Right lobe of liver (tissue), 6 donors: ENCODE measurements at places on chromosomes 7 and 10.
A peak's percentile ranks its signal among the peaks of the same experiment; 100 is the strongest.

DNA sequence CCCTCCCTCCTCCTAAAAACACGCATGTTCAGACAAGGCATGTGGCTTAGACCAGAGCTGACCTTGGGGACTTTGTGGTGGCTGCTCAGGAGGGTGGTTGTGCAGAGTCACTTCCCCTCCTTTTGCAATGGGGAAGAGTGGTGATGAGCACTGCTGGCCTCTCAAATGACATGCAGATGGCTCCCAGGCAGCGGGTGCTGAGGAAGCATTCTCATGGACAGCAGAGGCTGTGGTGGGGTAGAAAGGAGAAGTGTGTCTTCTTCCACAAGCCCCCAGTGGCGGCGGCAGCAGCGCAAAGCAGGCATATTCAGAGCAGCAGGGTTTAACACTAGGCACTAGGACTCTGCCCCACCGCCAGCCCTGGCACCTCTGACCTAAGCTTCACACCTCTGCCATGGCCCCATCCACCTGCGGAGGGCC, 105.9 kb upstream of the ANLN start:
- peak; percentile 68 for DNase-seq

DNA sequence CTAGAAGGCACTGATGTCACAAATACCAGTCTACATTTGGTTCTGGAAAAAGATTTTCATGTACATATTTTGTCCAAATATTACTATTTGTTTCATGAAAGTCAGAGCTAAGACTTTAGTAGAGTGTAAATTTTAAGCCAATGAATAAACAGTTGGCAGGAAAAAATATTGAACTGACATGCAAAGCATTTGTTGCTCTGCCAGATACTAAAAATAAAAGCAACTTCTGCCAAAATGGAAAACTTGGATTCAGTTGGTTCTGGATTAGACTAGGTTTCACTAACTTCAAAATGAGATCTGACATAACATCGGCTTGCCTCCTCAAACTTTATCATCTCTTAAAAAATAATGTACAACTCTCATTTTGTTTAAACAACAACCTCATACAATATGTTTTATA, 34.9 kb downstream of the FAM204A start:
- no peak for DNase-seq

- DNase-seq: no peak
These were observed 40.4 kb downstream of the TMEM270 start for GRCh38 chr7:73901231-73901822.

DNA sequence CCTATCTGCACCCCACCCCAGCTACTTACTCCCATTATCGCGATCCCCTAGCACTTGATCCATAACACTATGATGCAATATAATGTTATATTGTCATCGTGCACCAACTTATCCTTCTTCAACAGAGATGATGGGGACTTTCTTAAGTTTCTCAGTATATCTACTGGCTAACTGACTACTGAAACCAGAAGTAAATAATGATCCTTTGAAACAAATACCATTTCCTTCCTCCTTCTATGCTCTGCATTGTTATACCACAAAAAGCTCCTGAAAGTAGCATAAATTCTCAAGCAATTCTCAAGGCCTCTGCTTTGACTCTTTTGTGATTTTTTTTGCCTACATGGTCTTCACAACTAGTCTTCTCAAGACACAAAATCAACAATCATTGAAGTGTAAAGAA, 68.9 kb downstream of the HTR7 start:
- DNase-seq: no peak

DNA sequence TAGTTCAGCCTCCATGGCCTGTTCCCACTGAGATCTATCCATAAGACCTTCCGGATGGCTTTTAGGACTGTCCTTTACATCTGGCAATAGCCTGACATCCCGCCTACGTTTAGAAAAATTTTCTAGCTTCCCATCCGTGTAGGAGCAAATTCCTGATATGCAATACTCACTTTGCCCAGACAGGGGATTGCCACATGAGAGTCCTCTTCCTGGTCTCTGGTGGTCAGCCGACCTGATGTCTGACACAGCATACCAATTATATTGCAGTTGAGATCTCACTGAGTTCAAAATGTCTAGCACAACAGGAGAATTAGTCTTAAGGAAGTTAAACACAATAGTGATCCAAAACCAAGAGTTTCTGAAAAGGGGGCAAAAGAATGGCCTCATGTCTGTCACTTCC, 9.4 kb upstream of the ETV1 start:
- no peak for DNase-seq

GRCh38 chr7:18352339-18353255, 143.0 kb upstream of the HDAC9 start:
- DNase-seq: no peak

DNA sequence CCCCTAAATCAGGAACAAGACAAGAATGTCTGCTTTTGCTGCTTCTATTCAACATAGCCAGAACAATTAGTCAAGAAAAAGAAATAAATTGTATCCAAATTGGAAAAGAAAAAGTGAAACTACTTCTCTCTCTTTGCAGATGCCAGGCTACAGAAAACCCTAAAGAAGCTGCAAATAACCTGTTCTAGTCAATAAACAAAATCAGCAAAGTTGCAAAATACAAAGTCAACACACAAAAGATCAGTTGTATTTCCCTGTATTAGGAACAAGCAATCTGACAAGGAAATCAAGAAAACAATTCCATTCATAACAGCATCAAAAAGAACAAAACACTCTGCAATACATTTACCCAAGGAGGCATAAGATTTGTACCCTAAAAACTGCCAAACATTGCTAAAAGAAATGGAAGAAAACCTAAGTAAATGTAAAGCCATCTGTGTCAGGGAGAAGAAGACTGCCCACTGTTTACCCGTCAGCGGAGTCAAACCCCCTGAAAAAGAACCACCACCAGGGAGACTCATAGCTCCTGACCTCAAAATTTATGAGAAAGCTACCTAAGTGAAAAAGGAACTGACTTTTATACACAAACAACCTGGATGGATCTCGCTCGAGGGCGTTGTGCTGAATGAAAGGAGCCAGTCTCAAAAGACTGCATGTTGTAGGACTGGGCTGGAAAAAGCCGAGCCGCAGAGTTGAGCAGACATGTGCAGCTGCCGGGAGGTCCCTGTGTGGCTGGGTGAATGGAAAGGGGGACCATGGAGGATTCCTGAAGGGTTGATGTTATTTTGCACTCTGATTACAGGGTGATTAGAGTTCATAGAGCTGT, 263.1 kb downstream of the MAD1L1 start:
- peak; percentile 8 for DNase-seq

GRCh38 chr7:137987968-137988367, 13.9 kb downstream of the CREB3L2 start:
- no peak for DNase-seq

DNA sequence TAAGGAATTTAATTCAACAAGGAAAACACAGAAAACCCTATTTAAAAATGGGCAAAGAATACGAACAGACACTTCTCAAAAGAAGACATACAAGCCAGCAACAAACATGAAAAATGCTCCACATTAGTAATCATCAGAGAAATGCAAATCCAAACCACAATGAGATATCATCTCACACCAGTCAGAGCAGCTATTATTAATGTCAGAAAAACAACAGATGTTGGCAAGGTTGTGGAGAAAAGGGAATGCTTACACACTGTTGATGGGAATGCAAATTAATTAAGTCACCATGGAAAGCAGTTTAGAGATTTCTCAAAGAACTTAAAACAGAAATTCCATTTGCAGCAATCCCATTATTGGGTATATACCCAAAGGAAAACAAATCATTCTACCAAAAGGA, 55.2 kb downstream of the GCC1 start:
- DNase-seq: no peak

GRCh38 chr7:4606797-4607196, 75.3 kb upstream of the FOXK1 start:
- DNase-seq: no peak

DNA sequence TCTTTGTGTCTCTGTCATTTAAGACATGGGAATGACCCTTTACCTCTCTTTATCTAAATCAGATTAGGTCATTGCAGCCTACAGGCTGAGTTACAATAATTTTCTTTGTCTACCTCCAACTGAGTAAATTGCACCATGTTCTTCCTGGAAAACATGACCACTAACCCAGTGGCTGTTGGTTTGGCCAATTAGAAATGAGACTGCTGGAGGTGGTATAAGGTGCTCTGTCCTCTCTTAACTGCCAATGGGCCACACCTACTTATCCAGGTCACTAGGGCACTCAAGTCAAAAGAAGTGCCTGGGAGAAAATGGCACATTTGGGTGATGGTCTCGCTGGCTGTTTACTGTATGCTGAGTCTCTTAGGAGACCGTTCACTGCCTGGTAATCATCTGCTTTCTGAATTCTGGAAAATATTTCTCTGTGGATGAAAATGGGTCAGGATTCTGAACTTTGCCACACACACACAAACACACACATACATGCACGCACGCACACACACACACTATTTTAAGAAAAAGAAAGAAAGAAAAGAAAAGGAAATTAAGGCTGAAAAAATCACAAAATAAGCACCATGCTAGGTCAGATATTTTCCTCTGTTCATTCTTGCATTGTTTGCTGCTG, 16.4 kb downstream of the STAMBPL1 start:
- DNase-seq: no peak

GRCh38 chr7:151047976-151048815, at the start of gene ASIC3:
ASIC3 (plus strand) TSS chr7:151048531; CDS start chr7:151048886, 355 bp downstream.
- DNase-seq: no peak

- no peak for DNase-seq
These were observed 47.2 kb downstream of the DNAJC12 start for GRCh38 chr10:67790534-67791408.

DNA sequence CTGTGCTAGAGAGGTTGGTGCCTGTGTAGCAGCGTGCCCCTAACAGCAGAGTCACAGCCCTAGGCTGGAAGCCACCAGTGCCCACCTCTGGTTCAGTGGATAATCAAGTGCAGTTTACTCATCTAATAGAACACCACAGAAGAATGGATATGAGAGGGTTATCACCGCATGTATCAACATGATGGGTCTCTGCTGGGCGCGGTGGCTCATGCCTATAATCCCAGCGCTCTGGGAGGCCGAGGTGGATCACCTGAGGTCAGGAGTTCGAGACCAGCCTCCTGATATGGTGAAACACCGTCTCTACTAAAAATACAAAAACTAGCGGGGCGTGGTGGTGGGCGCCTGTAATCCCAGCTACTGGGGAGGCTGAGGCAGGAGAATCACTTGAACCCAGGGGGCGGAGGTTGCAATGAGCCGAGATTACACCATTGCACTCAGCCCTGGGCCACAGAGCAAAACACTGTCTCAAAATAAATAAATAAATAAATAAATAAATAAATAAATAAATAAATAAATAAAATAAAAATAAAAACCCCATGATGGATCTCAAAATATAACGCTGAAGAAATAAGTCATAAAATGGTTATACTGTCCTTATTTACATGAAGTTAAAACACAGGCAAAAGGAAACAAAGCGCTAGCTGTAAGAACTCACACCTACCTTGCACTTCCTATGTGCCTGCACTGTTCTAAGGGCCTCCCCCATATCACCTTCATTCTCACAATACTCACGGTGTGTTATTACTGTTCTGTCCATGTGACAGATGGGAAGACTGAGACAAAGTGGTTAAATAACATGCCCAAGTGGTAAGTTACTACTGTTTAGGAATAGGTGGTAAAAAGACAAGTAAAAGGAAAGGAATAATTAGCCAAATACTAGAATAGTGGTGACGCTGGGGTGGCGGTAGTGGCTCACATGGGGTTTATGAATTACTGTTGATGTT, 70.9 kb downstream of the AMZ1 start:
- DNase-seq: no peak

GRCh38 chr7:92075455-92076158, 58.7 kb downstream of the CYP51A1 start:
- DNase-seq: no peak

GRCh38 chr7:66185680-66186187, 19.4 kb upstream of the TPST1 start:
- no peak for DNase-seq

DNA sequence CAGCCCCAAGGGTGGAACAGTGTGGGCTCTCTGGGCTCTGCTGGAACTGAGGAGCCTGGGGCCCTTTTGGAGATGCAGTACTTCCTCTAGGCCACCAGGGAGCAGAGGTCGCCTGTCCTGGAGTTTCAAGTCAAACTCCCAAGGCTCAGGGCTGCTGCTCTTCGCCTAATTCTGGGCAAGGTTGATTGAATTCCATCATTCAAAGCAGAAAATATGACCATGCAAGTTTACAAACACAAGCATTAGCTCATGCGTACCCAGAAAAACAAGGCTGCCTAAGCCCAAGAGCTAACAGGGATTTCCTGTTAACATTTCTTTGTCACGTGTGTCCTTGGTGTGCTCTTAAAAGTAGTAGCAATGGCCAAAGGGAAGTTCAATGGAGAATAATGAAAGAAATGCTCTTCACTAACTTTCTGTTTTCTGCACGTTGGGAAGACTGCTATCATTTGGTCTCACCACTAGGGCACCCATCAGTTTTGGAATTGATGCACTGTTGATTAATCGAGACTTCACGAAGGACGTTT, 20.1 kb downstream of the LDB3 start:
- peak; percentile 45 for DNase-seq

DNA sequence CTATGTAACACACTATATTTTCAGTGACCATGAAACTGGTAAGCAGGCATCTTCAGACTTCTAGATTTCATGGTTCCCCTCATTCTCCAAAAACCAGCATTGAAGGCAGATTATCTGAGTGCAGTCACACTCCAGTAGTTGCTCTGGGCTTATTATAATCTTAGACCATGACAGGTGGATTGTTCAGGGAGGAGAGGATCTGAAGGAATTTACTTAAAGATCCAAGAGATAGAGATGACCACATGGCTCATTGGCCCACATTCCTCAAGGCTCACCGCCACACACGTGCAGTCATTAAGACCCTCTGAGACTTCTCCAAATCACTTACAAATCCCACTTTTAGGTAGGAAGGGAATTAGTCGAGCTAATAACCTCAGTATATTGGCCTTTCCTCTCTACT, 55.2 kb downstream of the GSAP start:
- no peak for DNase-seq

DNA sequence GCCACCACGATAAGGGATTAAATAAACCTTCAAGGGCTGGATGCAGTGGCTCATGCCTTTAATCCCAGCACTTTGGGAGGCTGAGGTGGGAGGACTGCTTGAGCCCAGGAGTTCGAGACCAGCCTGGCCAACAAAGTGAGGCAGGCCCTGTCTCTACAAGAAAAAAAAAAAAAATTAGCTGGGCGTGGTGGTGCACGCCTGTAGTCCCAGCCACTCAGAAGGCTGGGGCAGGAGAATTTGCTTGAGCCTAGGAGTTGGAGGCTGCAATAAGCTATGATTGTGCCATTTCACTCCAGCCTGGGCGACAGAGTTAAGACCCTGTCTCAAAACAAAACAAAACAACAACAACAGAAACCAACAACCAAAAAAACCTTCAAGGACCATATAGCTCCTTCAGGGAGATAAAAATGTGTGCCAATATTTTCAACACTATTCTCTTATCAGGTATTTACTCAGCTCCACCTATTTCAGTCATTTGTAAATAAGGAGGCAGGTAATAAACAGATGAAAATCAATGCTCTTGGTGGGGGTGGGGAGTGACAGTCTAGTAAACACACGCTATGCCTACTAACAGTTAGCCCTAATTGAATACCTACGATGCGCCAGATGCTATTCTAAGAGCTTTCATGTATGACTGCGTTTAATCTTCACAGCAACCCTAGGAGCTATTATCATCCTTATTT, 13.2 kb downstream of the BAIAP2L1 start:
- DNase-seq: no peak

GRCh38 chr10:86967481-86967941, 771 bp upstream of the ADIRF start:
- peak; percentile 29 for DNase-seq
